Right atrium auricular region (tissue), 2 donors: ENCODE measurements at places on chromosomes 7 and 10. TPM values are rescaled to one million over a fixed set of nuclear protein-coding genes. Genes with fewer than 3 reads are reported as not detected.

- no peak for DNase-seq
These were observed 28.8 kb upstream of the KDM7A start for GRCh38 chr7:140205600-140205999.

DNA sequence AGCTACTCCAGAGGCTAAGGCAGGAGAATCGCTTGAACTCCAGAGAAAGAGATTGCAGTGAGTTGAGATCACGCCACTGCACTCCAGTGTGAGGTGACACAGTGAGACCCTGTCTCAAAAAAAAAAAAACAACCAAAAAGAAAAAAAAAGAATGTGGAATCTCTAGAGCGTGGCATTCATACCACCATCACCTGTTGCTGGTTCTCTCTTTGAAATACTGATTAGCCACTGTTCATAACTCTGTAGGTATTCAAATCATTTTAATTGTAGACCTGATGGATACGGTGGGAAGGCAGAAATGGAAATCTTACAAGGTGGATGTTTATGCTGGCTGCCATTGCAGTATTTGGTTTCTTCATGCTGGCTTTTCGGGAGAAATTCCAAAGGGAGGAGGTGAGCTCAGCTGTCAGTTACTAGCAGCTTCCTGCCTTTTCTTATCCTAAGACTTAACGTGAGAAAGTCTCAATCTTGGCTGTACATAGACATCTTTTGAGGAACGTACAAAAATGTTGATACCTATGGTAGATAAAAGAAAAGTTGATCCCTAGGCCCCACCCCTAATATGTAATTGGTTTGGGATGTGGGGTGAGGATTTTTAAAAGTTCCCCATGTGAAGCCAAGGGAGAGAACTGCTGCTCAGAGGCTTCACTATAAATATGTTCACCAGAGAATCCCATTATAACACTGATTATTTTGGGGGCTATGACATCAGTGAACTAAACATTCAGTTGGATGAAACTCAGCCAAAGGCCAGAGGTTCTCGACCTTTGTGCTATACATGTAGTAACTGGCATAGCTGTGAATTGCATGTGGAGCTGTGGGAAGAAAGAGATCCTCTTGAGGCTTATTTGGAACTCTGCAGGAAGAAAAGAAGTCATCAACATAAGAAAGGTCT, 26.9 kb upstream of the MKLN1 start:
- DNase-seq = no peak

DNA sequence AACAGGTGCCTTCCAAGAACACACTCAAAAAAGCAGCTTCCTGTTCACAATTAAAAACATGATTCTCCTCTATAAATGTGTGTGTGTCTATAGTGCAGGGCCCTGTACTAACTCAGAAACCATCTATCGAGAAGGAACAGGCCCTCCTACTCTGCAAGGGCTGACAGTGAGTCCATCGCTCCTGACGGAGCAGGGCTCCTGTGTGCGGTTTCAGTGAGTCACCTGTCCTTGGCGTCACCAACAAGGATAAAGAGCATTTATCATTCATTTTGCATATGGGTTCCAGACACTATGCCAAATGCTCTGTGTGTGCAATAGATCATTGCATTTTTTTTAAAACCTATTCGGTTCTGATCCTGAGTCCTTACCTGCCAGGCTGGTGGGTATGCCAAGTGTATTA, 63.7 kb downstream of the TACC2 start:
- DNase-seq = no peak

The CRYGN gene
- not detected for total RNA-seq

DNA sequence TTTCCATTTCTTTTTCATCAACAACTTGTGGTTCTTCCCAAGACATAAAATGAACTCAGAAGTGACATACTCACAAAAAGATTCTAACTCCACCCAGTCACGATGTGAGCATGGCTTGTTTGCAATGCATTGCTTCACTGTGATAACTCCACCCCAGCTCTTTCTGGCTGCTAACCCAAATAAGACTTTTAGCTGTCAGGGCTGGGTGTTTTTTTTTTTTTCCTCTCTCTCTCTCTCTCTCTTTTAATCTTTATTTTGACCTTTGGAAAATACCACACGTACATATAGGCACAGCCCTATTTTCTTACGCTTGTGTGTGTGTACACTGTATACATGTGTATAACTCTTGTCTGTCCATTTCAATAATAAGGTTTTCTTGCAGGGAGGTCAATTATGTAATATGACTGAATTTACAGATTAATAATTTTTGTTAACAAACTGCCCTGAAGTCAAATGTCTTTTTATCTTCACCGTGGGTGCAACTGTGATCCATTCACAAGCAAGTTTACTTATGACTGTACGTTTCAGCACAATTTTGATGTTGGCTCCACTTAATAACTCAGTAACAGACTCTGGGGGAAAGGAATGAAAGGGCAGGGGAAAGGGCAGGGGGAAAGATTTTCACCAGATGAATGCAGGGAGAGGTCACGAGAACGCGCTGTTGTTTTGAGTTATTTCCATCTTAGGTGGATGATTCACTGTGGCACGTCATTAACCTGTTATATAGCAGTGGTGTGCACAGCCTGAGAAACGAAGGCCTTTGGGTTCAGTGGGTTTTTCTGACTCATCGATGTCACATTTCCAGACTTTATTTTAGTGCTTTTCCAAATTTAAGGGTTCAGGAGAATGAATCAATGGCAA, 49.1 kb downstream of the APBB1IP start:
- peak; percentile 72 for DNase-seq

GRCh38 chr7:85840554-85840953, 653.7 kb upstream of the SEMA3D start:
- DNase-seq = no peak

The KCNIP2 gene
- total RNA-seq = 653 TPM

The ACTL6B gene
- not detected for total RNA-seq
